ENCODE measurements at places on chromosomes 2 and 18.

DNA sequence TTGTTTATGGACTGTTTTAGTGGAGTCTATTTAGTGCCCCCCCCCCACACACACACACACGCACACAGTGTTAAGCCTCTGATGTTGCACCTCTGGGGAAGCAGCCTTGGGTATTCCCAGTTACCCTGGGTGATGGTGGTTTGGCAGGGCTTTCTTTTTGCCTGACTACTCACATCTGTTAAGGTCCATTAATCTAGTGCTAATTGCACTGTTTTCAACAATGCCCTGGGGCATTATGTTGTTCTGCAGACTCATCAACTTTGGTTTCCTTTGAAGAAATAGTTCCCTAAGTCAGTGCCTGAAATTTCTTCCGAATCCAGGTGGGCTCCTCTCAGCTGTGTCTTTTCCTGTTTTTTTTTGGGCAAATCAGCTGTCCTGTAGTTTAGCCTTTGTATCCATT is 34.7 kb downstream of the SPOPL start:
- DNase-seq, result no peak

- DNase-seq, result no peak
Observed at GRCh38 chr2:126463892-126464674, 191.9 kb upstream of the GYPC start.

- no peak for DNase-seq
Observed at GRCh38 chr2:172938713-172939375, 136.8 kb upstream of the MAP3K20 start.

- no peak for DNase-seq
Observed at GRCh38 chr2:197306696-197307040, 3.9 kb downstream of the ANKRD44 start.

GRCh38 chr2:95050385-95051300 is 25.1 kb downstream of the MAL start:
- no peak for DNase-seq

Data from NCI-H526 (cell line).